Sigmoid colon (tissue), 7 donors: ENCODE measurements at places on chromosomes 2 and 18. TPM values are rescaled to one million over a fixed set of nuclear protein-coding genes. Genes with fewer than 3 reads are reported as not detected.

The PLGLB2 gene
- polyA plus RNA-seq: not detected

The MC2R gene
- polyA plus RNA-seq: not detected

The IRS1 gene
- polyA plus RNA-seq: 2.3 TPM

The ASTL gene
- polyA plus RNA-seq: not detected

The NDC80 gene
- polyA plus RNA-seq: 3.5 TPM
